ENCODE measurements at places on chromosomes 2 and 18.

- DNase-seq: peak; percentile 13
These were observed 480.9 kb downstream of the TSN start for GRCh38 chr2:122236152-122236874.

DNA sequence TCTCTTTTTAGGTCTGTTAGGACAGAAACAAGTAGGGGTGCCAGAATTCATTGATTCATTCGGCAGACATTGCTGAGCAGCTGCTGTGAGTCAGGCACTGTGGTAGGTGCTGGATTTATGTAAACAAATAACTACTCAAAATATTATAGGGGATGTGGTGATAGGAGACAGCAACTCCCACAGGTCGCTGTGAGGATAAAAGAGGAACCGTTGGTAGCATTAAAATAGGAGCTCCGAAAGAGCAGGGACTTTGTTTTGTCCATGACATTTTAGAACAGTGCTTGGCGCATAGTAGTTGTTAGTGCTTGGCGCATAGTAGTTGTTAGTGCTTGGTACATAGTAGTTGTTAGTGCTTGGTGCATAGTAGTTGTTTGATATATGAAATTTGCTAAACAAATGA, 29.2 kb downstream of the ATP6V1C2 start:
- no peak for DNase-seq

- no peak for DNase-seq
These were observed 648.0 kb downstream of the GALR1 start for GRCh38 chr18:77897606-77898005.

GRCh38 chr2:28567061-28567471, 71.2 kb downstream of the PLB1 start:
- no peak for DNase-seq

GRCh38 chr2:241769819-241770184, 6.8 kb upstream of the GAL3ST2 start:
- DNase-seq: no peak

- DNase-seq: no peak
These were observed 13.2 kb downstream of the GPC1 start for GRCh38 chr2:240448387-240449274.

- DNase-seq: no peak
These were observed 585.4 kb upstream of the ID2 start for GRCh38 chr2:8096484-8096883.

DNA sequence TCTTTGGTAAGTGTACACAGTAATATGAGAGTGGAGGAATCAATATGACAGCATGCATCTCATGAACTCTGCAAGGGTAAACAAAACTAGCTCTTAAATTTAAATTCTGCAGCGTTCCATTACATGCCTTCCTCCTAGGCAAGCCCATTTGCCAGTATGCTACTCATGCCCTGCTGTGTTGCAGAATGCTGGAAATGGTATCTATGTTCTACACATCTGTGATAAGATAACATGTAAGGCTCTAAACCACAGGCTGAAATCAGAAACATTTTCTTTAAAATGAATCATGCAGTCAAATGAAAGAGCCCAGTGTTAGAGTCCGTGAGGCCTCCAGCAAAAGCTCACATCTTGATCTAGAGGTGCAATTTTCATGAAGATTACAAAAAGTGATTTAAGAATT, 112.8 kb upstream of the FN1 start:
- DNase-seq: no peak

DNA sequence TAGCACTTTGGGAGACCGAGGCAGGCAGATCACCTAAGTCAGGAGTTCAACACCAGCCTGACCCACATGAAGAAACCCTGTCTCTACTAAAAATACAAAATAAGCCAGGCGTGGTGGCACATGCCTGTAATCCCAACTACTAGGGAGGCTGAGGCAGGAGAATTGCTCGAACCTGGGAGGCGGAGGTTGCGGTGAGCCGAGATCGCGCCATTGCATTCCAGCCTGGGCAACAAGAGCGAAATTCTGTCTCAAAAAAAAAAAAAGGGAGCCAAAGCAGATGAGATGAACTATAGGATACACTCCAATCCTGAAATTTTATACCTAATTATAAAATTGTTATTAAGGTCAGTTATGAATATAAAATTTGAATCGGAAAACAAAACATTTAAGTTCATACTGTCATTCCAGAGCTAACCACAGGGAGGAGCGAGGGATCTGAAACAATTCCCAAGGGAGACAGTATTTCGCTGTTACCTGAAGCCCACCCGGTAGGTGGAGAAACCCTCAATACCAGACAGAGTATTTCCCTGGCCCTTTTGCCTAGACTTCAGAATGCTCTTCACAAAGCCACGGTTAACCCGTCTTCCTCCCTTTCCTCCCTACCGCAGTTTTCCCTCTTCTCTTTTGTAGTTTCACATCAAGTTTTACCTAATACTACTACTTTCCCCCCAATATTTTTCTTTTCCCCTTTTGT, 1.4 kb downstream of the PPM1G start:
- peak; percentile 31 for DNase-seq

GRCh38 chr2:199186301-199186751, 271.4 kb downstream of the SATB2 start:
- no peak for DNase-seq

DNA sequence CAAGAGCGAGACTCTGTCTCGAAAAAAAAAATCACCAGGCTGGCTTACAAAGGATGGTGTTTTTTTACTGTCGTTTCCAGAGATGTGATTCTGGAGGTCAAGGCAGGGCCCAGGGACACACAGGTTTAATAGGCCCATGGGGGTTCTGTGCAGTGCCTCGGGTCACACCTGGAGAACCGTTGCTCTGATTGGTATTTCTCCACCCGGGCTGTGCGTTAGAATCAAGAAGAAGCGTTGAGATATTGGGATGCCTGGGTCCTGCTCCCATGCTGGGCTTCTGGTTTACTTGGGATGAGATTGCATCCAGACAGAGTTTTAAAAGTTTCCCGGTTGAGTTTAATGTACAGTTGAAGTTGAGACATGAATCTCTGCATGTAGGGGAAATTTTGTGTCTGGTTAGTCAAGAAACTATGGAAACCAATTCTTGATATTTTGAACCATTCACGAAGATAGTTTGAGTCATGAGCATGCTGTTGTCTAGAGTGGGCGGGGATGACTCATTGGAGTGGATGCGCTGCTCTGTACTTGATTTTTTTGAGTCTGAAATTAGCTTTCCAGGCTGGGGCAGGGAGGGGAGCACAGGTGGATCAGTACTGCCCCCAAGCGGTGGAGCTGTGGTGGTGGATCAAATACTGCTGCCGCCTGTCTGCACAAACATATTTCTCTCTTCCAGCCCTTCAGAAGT, 50.1 kb downstream of the GREB1 start:
- DNase-seq: no peak

- no peak for DNase-seq
These were observed at the start of gene TRABD2A for GRCh38 chr2:84880645-84881521. TRABD2A (minus strand) TSS chr2:84881084; CDS start chr2:84881039, 45 bp downstream.

GRCh38 chr2:201980389-201980821, 53.2 kb upstream of the FZD7 start:
- DNase-seq: no peak

All from NCI-H524 treated with DMSO at 0.1 percent for 48 hours (cell line).